Neural crest cell (in vitro differentiated cells): ENCODE measurements at places on chromosomes 13 and 19. TPM values are rescaled to one million over a fixed set of nuclear protein-coding genes. Genes with fewer than 3 reads are reported as not detected.

- DNase-seq: no peak
Measured at GRCh38 chr13:23243066-23243465, 62.3 kb downstream of the SGCG start.

GRCh38 chr19:52898101-52898500 is 666 bp upstream of the ZNF320 start:
- DNase-seq: peak; percentile 23

GRCh38 chr19:45078390-45079062 is 534 bp upstream of the GEMIN7 start:
- DNase-seq: no peak

IZUMO2 gene
- not detected in 2 replicates for total RNA-seq

KIR2DL1 gene
- not detected in 2 replicates for total RNA-seq

DNA sequence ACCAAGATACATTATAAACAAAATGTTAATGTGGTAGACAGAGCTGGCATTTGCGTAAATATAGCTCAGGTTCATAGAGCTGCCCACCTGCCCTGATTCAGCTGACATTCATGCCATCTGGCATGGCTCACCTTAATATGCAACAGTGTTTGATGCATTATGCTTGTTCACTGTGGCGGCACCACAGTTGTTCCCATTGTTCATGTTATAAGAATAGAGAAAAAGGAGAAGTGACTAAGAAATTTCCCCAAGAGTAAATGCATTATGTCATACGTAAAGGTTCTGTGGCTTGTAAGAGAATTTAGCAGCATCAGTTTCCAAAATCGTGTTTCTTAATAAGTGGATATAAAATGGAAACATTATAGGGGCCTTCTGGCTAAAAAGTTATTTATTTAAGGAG is 4.5 kb downstream of the CCNA1 start:
- no peak for DNase-seq

DNA sequence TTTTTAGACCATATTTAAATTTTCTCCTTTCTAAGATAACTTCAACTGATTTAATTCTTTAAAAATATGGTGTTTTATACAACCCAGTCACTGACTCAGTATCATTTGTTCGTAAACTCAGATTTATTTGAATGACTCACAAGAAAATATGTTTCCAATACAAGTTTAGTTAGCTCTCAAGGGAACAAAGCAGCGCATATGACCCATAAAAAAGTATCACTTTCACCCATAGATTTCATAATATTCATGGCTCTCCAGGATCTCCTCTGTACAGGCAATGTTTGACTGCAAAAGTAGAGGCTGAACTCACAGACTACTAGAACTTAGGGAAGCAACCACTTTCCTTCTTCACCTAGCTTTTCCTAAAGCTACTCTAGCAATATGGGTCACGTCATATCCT is 405.6 kb upstream of the PCDH9 start:
- no peak for DNase-seq

PEAK3 gene
- total RNA-seq: not detected in 2 replicates

COL5A3 gene
- 0.61 and 0.86 TPM in 2 replicates for total RNA-seq

GRCh38 chr13:77521194-77521593 is 14.3 kb upstream of the SCEL start:
- DNase-seq: no peak

DNA sequence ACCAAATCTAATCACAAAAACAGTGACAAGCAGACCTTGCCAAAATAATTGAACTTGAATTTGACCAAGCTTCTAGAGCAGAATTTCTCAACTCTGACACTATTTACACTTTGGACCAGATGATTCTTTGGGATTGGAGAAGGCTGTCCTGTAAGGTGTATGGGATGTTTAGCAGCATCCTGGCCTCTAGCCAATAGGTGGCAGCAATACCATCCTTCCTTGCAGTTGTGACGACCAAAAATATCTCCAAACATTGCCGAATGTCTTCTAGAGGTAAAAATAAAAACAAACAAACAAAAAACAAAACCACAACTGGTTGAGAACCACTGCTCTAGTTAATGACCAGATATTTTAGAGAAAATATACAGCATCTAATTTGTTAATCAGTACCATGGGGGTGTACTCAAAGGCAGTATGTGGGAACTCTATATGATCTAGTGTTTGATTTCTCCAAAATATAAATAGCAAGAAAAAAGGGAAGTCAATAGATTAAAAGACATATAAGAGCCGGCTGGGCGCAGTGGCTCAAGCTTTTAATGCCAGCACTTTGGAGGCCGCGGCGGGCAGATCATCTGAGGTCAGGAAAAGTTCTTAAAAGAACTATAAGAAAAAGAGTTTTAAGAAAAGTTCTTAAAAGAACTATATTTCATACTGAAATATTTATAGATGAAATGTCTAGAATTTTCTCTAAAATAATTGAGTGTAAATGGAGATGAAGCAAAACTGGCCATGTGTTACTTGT is 60.9 kb upstream of the ZNF527 start:
- DNase-seq: no peak

NLRP11 gene
- not detected in 2 replicates for total RNA-seq

MEDAG gene
- total RNA-seq: not detected in 2 replicates

DNA sequence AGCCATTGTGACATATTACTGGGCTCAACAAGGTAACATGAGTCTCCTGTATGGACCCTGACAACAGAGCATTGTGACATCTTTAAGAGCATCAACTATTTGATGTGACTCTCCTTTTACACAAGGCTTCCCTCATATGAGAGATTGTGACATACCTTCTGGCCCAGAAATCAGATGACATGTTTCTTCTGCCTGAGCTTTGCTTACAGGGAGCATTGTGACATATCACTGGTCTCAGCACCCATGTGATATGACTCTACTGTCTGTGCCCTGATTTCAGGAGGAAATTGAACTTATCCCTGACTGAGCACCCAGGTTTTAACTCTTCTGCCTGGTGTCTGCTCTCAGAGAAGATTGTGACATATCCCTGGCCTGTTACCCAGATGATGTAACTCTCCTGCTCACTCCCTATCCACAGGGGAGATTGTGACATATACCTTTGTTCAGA is 15.9 kb upstream of the ZNF681 start:
- no peak for DNase-seq

IGFL2 gene
- not detected in 2 replicates for total RNA-seq

TMPRSS9 gene
- 0.12 TPM in 1 of 2 replicates, not detected in the other for total RNA-seq

DNA sequence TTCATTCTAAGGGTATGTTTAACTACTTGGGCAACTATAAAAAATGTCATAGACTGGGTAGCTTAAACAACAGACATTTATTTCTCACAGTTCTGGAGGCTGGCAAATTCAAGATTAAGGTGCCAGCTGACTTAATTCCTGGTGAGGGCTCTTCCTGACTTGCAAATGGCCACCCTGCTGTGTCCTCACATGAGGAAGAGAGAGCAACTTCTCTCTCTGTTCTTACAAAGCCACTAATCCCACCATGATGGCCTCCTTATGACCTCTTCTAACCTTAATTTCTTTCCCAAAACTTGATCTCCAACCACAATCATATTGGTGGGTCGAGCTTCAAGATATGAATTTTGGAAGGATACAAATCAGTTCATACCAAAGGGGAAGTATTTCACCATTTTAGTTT is 399.0 kb downstream of the DCT start:
- no peak for DNase-seq

DNA sequence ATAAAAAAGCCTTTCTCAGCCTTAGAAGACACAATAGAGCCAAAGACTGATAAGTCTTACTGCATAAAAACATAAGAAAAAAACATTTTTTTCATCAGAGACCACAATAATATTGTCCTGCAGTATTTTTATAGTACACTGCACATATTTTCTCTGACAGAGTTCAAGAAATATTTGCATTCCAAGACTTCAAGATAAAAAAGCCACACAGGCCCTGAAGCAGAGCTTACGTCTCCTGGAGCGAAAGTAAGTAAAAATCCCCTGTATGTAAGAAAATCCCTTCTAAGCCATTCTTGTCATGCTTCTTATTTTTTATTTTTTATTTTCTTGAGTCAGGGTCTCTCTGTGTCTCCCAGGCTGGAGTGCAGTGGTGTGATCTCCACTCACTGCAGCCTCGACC is 755.9 kb downstream of the LIG4 start:
- no peak for DNase-seq

VPS36 gene
- total RNA-seq: 33.6 and 37.1 TPM in 2 replicates

- DNase-seq: no peak
Measured at GRCh38 chr13:110199046-110199831, 107.7 kb downstream of the COL4A1 start.
